ENCODE measurements at places on chromosomes 2 and 18. TPM values are rescaled to one million over a fixed set of nuclear protein-coding genes. Genes with fewer than 3 reads are reported as not detected.

DNA sequence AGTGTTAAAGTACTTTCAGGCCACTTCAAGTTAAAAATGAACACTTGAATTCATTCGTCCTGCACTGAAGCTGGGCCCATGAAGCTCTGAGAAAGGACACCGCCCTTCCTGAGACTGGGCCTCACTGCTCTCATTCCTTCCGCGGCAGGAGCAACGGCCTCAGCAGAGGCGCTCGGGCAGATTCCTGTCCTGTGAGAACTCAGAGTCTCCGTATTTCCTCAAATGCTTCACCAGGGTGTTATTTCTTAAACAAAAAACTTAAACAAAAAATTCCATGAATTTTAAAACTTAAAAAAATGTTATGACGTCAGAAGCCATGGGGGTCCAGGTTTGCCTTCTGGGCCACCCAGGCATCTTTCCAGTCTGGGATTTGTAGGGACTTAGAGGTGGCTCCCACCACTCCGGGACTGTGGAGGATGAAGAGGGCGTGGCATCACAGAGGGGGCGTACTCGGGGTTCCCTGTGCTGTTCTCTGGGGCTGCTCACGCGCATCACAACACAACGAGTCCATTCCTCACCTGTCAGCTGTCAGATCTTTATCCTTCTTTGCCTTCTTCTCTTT, 115.9 kb upstream of the ASB18 start:
- DNase-seq = no peak

GRCh38 chr2:182047544-182047943, 61.9 kb downstream of the PPP1R1C start:
- DNase-seq = no peak

- DNase-seq = no peak
These were observed 11.3 kb downstream of the HYCC2 start for GRCh38 chr2:201059961-201060755.

DNA sequence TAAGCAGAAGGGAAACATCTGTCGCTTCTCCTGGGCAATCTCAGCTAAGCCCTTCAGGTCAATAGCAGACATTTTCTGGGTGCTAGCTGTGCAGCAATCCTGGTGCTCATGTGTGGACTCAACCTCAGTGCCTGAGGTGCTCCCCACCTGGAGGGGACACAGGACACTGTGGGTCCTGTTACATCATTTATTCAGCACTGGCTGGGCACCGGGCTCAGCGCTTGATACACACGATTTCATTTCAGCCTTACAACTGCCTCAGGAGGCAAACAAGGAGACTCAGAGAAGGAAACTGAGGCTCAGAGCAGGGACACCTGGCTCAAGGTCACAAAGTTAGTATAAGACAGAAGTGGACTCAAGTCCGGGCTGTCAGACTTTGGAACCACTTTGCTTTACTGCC, 46.7 kb downstream of the MARCO start:
- DNase-seq = no peak

GRCh38 chr2:216416571-216417307, 4.5 kb downstream of the SMARCAL1 start:
- peak; percentile 37 for DNase-seq

TXNL4A gene
- 86.9 TPM for total RNA-seq

IGFBP5 gene
- total RNA-seq = 187 TPM

FAM228B gene
- total RNA-seq = 28.3 TPM

RGPD4 gene
- total RNA-seq = not detected

ITGAV gene
- 153 TPM for total RNA-seq

CEP76 gene
- 5.9 TPM for total RNA-seq

All from heart right ventricle (tissue), 16 donors.